ENCODE measurements at places on chromosomes 11 and 22.

GRCh38 chr11:34432822-34433221, 5.9 kb upstream of the CAT start:
- no peak overlapping the region for H3K27ac ChIP-seq
- H3K4me3 ChIP-seq: no peak overlapping the region
- no peaks in the 10 kb centered on the region for H3K36me3 ChIP-seq
- no peak for DNase-seq
- H3K4me1 ChIP-seq: no peaks in the 10 kb centered on the region

- no peak overlapping the region for H3K27ac ChIP-seq
- no peaks in the 10 kb centered on the region for H3K4me1 ChIP-seq
- H3K36me3 ChIP-seq: peaks cover 7% of the 10 kb centered on the region
These were observed 10.0 kb downstream of the TSPAN18 start for GRCh38 chr11:44736791-44737190.

- peaks cover 5% of the 10 kb centered on the region for H3K4me1 ChIP-seq
- peak overlapping the region; percentile 85 for H3K27ac ChIP-seq
- peaks cover 29% of the 10 kb centered on the region for H3K27me3 ChIP-seq
- H3K4me3 ChIP-seq: peak overlapping the region; percentile 86
These were observed 673 bp downstream of the CDON start for GRCh38 chr11:126061707-126062678.

GRCh38 chr22:17471886-17472535, 91.3 kb upstream of the SLC25A18 start:
- no peak overlapping the region for H3K4me3 ChIP-seq
- no peaks in the 10 kb centered on the region for H3K4me1 ChIP-seq
- no peaks in the 10 kb centered on the region for H3K36me3 ChIP-seq

- H3K36me3 ChIP-seq: peaks cover 10% of the 10 kb centered on the region
- peaks cover 5% of the 10 kb centered on the region for H3K4me1 ChIP-seq
- H3K27me3 ChIP-seq: peaks cover 13% of the 10 kb centered on the region
- H3K27ac ChIP-seq: no peak overlapping the region
- DNase-seq: no peak
These were observed 12.6 kb downstream of the TNNT3 start for GRCh38 chr11:1932105-1932480.

GRCh38 chr11:90243534-90243933, 20.7 kb upstream of the CHORDC1 start:
- H3K27ac ChIP-seq: no peak overlapping the region
- H3K4me3 ChIP-seq: no peak overlapping the region
- H3K36me3 ChIP-seq: no peaks in the 10 kb centered on the region
- no peak for DNase-seq
- H3K27me3 ChIP-seq: peaks cover 15% of the 10 kb centered on the region

GRCh38 chr11:126526471-126526870, 171.0 kb downstream of the ST3GAL4 start:
- H3K4me1 ChIP-seq: no peaks in the 10 kb centered on the region
- DNase-seq: no peak
- no peak overlapping the region for H3K27ac ChIP-seq
- no peak overlapping the region for H3K4me3 ChIP-seq
- H3K27me3 ChIP-seq: peaks cover 63% of the 10 kb centered on the region

GRCh38 chr11:16612566-16613261, 125.7 kb upstream of the C11orf58 start:
- peaks cover 44% of the 10 kb centered on the region for H3K27me3 ChIP-seq
- no peak overlapping the region for H3K27ac ChIP-seq
- H3K4me1 ChIP-seq: peaks cover 7% of the 10 kb centered on the region
- DNase-seq: no peak
- H3K36me3 ChIP-seq: peaks cover 4% of the 10 kb centered on the region
- H3K4me3 ChIP-seq: peak overlapping the region; percentile 74

GRCh38 chr11:12258451-12258850, 118.9 kb upstream of the PARVA start:
- no peaks in the 10 kb centered on the region for H3K27me3 ChIP-seq
- peaks cover 45% of the 10 kb centered on the region for H3K36me3 ChIP-seq
- H3K4me1 ChIP-seq: no peaks in the 10 kb centered on the region
- H3K4me3 ChIP-seq: no peak overlapping the region
- H3K27ac ChIP-seq: no peak overlapping the region
- DNase-seq: no peak

DNA sequence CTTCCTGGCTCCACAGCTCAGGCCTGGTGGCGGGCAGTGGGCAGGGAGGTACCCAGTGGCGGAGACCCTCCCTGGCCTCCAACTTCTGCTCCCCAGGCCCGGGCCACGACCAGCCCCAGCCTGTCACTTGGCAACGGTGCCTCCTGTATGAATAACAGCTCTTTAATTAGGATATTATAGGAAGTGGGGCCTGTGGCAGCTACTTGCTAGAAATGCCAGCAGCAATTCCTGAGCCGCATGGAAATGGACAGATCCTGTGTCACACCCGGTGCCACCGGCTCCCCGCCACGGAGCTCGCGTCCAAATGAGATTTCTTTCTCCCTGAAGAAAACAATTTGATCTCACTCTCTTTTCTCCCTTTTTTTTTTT, 104.5 kb downstream of the CHST1 start:
- H3K4me1 ChIP-seq: no peaks in the 10 kb centered on the region
- peaks cover 14% of the 10 kb centered on the region for H3K27me3 ChIP-seq
- no peak for DNase-seq

GRCh38 chr11:4482445-4482844, at the start of gene OR52K1:
Gene OR52K1, plus strand, starts transcription at chr11:4482646. Its CDS starts 6,255 bp downstream, at chr11:4488901.
- peaks cover 11% of the 10 kb centered on the region for H3K27me3 ChIP-seq
- H3K4me3 ChIP-seq: no peak within 1 kb of the TSS
- H3K27ac ChIP-seq: no peak within 1 kb of the TSS
- no peaks in the 10 kb centered on the region for H3K4me1 ChIP-seq
- no peak for DNase-seq
- no peaks in the 10 kb centered on the region for H3K36me3 ChIP-seq

DNA sequence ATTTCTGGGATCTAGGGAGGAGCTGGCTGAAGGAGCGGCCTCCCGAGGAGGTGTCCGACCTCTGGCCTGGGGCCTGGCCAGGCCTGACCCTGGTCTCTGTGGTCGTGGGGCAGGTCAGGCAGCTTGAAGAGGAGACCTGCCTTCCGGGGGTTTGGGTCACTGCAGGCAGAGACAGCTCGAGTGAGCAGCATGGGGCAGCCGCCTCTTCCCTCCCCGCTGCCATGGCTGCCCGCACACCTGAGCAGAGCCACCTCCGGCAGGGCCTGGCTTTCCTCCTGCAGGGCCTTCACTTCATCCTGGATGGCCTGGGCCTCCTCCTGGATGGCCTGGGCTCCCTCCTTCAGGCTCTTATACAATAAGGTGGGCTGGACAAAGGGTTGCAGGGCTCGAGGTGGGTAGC, 8.0 kb upstream of the NAALADL1 start:
- DNase-seq: no peak
- H3K4me1 ChIP-seq: peaks cover 3% of the 10 kb centered on the region
- H3K27me3 ChIP-seq: peaks cover 14% of the 10 kb centered on the region

DNA sequence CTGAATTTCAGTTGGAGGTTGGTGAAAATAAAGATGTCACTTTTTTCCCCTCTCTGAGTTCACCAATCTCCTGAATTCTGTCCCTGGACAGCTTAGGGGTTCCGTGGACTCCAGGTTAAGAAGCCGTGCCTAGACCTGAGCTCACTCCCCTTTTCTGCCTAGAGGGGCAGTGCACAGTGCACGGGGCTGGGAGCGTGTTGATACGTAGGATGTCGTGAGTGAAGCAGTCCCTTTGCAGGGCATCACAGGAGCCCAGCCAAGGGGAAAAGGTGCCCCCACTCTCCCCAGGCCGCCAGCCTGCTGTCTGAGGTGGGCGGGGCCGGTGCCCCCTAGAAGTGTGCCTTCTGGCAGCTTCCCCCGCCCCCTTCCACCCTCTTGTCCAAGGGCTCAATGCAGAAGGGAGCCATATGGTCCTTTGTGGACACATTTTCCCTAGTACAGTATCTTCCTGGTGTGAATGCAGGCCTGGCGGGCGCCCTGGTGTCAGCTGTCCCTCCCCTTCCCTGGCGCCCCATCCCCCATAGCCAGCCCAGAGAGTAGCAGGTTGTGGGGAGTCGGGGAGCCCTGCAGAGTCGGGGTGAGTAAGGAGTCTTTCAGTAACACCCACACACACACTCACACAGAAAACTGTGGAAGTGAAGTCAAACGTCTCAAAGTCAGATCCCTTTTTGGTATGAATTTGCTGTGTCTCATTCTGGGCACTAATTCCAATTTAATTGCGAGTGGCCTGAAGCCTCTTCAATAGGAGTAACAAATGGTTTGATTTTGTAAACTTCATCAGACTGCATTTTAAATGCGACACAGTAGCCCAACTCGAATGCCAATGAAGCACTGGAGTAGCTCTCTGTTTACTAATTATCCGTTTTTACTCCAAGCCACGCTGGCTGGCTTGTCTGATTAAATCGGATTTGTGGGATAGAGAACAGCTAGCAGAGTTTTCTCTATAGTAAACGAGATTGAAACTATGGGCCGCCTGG, 67.5 kb upstream of the NNMT start:
- peaks cover 8% of the 10 kb centered on the region for H3K36me3 ChIP-seq
- DNase-seq: no peak
- H3K4me1 ChIP-seq: peaks cover 44% of the 10 kb centered on the region
- H3K27ac ChIP-seq: no peak overlapping the region
- H3K4me3 ChIP-seq: no peak overlapping the region
- H3K27me3 ChIP-seq: no peaks in the 10 kb centered on the region

- H3K27me3 ChIP-seq: no peaks in the 10 kb centered on the region
- peak overlapping the region; percentile 59 for H3K27ac ChIP-seq
- peaks cover 22% of the 10 kb centered on the region for H3K36me3 ChIP-seq
- H3K4me1 ChIP-seq: peaks cover 13% of the 10 kb centered on the region
These were observed 7.7 kb downstream of the PLCB3 start for GRCh38 chr11:64258946-64259532.

- no peak for DNase-seq
- H3K36me3 ChIP-seq: no peaks in the 10 kb centered on the region
- H3K27me3 ChIP-seq: peaks cover 1% of the 10 kb centered on the region
- no peak overlapping the region for H3K27ac ChIP-seq
These were observed 213.3 kb downstream of the MYO18B start for GRCh38 chr22:25955323-25955722.

GRCh38 chr11:32131321-32131720, 40.4 kb downstream of the RCN1 start:
- DNase-seq: no peak
- H3K36me3 ChIP-seq: peaks cover 2% of the 10 kb centered on the region
- H3K4me3 ChIP-seq: no peak overlapping the region
- H3K4me1 ChIP-seq: no peaks in the 10 kb centered on the region
- H3K27ac ChIP-seq: no peak overlapping the region

DNA sequence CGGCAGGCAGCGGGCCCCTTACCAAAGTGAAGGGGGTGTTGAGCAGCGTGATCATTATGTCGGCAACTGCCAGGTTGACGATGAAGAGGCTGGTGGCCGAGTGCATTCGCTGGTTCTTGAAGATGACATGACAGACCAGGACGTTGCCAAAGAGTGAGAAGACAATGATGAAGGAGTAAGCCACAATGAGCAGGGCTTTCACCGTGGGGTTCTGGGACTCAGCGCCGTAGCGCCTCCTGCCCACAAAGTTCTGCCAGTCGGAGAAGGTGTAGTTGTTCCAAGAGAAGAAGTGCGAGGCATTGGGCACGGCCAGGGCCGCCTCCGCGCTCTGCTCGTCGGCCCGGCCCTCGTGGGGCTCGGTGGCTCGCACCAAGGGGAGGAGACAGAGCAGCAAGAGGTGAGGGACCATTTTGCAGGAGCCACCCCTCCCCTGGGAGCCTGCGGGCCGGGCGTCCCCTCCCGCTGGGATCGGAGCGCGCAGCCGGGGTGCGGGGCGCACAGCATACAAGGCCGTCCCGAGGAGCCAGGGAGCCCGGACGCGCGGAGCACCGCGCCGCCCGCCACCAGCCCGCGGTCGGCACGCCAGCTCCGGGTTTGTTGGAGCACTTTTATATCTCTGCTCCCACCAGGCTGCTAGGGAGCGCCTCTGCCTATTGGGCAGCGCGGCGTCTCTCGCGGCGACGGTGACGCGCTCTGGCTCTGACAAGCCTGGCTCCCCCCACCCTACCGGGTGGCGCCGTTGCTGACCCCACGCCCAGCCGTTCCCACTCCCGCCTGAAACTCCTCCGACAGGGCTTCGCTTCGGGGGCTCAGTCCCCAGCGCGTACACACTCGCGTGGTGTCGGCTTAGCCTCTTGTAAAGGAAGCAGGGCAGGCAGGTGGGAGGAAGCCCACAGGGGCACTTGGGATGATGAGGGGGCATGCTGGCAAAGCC, at the start of gene GPR83:
GPR83 (minus strand) TSS at position 581 of the 934 bp plus-strand sequence; CDS start at position 409, 172 bp downstream.
- H3K36me3 ChIP-seq: no peaks in the 10 kb centered on the region
- no peak within 1 kb of the TSS for H3K27ac ChIP-seq
- DNase-seq: no peak
- peaks cover 9% of the 10 kb centered on the region for H3K4me1 ChIP-seq
- peak within 1 kb of the TSS; percentile 1 for H3K4me3 ChIP-seq

- no peaks in the 10 kb centered on the region for H3K27me3 ChIP-seq
- peak; percentile 2 for DNase-seq
- peaks cover 33% of the 10 kb centered on the region for H3K36me3 ChIP-seq
These were observed at the start of gene MORC2 for GRCh38 chr22:30968015-30968923. Gene MORC2, minus strand, starts transcription at chr22:30968774. Its CDS starts 885 bp downstream, at chr22:30967889.
